ENCODE measurements at places on chromosomes 1 and 21.

- DNase-seq = no peak
These were observed 101.6 kb upstream of the CACHD1 start for GRCh38 chr1:64368344-64368743.

DNA sequence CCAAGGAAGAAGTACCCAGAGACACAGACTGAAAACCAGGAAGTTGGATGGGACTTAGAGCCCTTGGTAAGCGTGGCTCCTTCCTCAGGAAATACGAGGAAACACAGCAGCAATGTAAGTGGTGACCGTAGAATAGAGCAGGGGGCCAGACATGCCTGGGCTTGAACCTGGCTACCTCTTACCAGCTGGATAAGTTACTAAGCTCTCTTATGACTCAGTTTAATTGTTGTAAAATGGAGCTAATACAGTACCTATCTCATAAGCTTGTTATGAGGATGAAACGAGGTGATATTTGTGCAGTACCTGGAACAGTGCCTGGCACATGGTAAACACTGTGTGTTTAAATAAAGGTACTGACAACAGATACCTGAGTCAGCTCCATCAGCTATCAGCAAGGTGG lies 19.2 kb downstream of the EBNA1BP2 start:
- no peak for DNase-seq

DNA sequence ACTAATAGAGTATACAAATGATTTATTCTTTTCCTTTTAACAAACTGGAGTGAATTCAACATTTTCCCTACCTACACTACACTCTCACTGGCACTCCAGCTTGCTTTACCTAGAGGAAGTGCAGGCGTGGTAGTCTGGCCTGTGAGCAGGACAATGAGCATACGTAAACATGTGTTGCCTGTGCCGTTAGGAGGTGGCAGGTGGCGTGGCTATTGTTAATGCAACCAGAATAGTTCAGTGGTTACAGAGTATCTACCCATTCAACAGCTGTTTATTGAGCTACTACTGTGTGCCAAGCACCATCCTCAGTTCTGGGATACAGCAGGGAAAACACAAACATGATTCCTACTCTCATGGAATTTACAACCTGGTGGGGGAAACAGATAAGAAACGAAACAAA lies 299.7 kb upstream of the KAZN start:
- no peak for DNase-seq

DNA sequence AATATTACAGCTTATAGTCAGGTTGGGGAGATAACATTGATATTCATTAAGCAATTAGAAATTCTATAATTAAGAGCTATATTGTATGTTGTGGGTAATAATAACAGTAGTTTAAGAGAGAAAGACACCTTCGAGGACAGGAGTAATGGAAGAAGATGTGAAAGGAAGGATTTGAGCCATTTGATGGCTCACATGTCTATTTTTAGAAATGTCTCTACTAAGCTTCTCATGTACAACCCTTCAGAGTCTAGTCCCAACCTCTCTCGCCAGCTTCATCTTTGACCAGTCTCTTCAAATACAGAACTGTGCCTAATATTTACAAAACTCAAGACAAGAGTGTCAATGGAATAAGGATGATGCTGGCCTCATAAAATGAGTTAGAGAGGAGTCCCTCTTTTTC lies 95.1 kb downstream of the PRRX1 start:
- no peak for DNase-seq

GRCh38 chr1:158118713-158119402 lies 61.8 kb upstream of the CD1D start:
- DNase-seq = no peak

GRCh38 chr1:145999321-146000024 lies 3.1 kb upstream of the TXNIP start:
- no peak for DNase-seq

DNA sequence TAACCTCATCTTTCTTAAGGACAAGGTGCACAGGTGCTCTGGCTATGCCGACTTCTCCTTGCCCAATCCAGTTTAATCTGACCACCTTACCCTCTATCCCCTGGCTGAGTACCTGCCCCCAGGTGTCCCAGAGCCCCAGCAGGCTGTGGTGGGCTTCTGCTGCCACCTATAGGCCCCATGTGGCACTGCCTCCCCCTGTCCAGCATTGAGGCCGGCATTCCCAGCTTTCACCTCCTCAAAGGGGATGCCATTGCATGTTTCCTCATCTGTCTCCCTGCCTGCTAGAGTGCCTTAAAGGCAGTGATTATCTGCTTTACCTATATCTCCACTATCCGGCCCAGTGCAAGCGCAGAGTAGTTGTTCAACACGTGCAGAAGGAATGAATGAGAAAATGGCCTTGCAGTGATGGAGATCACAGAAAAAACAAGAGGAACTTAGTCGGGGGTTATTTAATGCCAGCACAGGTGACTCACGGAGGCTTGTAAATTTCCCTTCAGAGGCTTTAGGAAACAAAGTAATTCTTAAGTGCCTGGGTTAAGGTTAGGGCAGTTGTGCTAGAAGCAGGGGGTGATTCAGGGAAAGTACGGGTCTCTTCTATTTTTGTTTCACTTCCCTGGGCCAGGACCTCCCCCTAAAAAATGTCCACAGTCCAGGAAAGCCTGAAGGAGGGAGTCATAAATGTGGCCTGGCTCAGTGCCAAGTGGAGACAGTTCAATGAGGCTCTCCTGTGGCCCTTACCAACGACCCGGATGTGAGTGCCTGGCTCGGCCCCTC lies 131.8 kb upstream of the NGF start:
- no peak for DNase-seq

- peak; percentile 23 for DNase-seq
These were observed 43.4 kb upstream of the MRPS6 start for GRCh38 chr21:34029743-34030528.

DNA sequence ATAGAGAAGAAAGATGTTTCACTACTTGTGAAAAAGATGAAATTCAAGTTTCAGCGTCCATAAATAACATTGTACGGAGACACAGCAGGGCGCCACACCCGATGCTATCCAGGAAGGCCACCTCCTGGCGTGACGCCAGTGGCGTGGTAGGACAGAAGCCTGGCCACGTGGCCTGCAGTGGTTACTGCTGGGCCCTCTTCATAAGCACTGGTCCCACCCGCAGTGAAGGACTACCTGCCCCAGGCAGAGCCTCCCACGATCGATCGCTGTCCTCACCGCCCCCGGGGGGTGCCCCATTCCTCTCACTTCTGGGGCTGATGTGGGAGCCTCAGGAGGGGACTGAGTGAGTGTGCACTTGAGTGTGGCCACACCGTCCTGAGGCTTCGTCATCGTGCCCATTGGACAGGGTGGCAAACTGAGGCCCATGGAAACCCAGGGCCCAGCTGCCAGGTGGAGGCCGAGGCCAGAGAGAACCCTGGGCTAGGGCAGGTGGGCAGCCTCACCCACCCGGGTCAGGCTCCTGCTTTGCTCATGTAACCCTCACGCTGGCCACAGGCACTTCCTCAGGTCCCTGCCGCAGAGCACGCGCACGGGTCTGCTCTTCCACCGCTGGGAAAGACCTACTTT lies 11.7 kb upstream of the HES5 start:
- no peak for DNase-seq

DNA sequence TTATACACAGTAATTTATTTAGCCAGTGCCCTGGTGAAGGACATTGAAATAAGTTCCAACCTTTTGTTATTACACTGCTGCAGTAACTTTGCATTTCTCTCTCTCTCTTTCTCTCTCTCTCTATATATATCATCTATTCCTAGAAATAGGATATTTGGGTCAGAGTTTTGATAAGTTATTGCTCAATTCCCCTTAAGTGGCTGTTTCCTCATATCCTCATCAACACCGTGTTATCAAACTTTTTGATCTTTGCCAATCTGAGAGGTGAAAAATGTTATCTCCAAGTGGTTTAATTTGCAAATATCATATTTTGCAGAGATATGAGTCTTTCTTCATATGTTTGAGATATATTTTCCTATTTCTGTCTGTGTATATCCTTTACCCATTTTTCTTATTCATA lies 1.6 kb upstream of the SRSF4 start:
- no peak for DNase-seq

DNA sequence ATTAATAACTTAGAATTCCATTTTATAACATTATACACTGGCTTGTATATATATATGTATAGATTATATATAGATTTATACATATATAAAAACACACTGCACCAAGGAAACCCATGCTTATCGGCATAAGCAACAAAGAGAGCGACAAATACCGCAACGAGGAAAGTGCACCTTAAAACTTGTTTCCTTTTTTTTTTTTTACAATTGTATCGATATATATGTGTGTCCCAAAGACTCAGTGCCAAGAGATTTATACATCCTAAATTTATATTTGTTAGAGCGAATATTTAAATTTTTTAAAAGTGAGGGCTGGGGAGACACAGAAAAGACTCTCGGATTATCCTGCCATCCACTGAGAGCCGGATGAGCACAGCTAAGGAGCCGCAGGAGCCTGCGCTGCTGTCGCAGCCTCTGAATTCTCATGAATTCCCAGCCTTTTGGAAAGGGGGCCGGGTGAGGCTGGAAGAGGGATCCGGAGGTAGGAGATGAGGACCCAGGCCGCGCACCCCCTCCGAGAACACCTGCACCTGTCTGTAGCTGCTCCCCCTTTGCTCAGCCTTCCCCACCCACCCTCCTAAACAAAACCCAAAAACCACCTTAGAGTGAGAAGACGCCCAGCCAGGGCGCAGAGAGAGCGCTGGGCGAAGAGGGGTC lies 5.2 kb downstream of the DMRTA2 start:
- no peak for DNase-seq

DNA sequence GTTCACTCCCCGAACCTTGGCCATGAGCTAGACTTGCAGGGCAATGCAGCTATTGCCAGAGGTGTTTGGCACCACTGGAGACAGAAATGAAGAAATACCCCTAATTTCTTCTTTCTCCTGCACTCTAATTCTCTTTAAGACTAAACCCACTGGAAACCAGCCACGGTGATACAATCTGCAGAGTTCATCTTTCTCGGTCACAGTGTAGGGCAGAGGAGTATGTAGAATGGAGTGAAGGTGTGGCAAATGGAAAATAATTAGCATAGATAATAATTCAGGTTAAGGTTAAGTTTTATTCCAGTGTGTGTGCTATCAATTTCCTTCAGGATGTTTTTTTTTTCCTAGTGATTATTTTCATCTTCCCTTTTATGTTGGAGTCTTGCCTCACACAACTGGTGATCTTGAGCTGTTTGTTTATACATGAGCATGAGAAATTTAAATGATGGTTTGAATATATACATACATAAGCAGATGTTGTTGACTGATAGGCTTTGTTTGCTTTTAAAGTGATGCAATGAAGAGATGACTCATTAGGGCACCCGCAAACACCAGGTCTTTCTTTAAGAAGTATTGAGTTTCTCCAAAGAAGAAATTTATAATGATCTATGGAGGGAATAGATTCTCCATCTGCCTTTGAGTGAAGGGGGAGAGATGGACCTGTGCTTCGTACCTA lies 81.9 kb downstream of the SPATA17 start:
- no peak for DNase-seq

DNA sequence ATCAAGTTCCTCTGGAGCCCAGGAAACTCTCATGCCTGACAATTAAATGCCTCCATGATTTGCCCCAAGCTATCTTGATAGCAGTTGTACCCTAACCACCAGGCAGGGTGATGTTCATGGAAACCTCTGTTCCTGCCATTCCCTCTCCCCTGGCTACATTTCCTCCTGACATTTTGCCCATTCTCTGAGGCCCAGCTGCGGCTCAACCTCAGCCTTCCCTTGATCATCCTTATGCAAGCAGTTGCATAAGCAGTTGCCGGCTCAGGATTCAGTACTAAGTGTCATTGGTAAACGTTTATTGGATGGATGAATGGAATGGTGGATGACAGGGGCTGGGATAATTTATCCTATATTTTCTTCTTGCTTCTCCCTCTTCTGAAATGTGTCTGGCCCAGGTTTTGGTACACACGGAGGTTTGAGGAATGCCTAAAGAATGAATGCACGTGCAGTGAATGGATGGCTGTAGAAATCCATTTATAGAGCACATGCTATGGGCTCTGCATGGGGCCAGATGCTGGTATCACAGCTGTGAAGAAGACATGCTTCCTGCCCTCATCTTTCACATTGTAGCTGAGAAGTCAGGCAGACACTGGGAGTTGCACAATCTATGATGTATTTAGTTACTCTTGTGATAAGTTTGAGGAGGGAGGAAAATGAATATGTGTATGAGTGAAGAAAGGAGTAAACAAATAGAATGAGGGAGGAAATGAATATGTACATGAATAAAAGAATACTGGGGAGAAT lies 261.8 kb downstream of the FOXD2 start:
- DNase-seq = no peak

GRCh38 chr1:38046333-38046883 lies at the start of gene POU3F1:
POU3F1 (minus strand) TSS chr1:38046793; CDS start chr1:38046743, 50 bp downstream.
- DNase-seq = no peak

- peak; percentile 60 for DNase-seq
These were observed at the start of gene ZFP69 for GRCh38 chr1:40476924-40477677. ZFP69 (plus strand) TSS chr1:40477290; CDS start chr1:40479362, 2,072 bp downstream.

DNA sequence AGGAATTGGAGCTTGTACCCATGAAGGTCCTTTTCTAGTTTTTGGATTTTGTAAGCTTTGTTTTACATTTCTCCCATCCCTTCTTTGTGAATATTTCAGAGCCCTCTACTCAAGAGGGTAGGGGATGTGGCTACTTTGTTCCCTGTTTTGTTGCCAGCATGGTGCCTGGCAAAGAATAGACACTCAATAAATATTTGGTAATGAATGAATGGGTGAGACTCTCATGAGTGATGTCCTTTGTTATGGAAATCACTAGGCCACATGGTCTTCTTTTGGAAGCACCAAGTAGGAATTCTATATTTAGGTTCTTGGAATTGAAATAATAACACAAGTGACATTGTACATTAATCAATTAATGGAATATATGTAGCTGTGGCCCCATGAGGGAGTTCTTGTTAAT lies 26.8 kb upstream of the ATP5PO start:
- no peak for DNase-seq

DNA sequence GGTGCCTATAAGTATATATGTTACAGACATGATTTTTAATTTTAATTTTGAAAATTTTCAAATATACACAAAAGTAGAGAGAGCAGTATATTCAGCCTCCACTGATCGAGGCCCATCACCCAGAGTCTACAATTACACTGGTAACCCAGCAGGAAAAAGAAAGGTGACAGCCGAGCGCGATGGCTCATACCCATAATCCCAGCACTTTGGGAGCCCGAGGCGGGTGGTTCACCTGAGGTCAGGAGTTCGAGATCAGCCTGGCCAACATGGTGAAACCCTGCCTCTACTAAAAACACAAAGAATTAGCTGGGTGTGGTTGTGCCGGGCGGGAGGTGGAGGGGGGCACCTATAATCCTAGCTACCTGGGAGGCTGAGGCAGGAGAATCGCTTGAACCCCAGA lies 1.4 kb downstream of the YBEY start:
- no peak for DNase-seq

DNA sequence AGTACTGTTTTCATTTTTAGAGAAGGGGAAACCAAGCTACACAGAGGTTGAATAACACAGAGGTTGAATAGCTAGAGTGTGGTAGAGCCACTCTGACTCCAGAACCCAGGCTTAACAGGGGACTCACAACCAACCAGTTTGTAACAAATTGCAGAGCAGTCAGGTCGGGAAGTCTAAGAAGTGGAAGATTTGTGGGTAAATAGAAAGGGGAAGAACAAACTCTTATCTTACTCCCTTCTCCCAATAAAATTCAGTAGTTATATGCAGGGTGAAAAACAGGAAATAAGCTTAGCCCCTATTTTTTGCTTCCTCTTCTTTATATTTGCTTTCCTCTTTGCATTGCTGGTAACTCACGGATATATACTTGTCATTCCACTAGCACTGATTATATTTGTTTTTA lies 23.2 kb downstream of the CDC42 start:
- no peak for DNase-seq

GRCh38 chr1:107963601-107964335 lies 1.2 kb downstream of the VAV3 start:
- peak; percentile 36 for DNase-seq

All from stimulated activated CD4-positive, alpha-beta T cell treated with anti-CD3 and anti-CD28 coated beads, Interleukin-12 subunit alpha, Interleukin-12 subunit beta, amount 100 ng/mL, for 24 hours (primary cell).